ENCODE measurements at places on chromosomes 11 and 22.

DNA sequence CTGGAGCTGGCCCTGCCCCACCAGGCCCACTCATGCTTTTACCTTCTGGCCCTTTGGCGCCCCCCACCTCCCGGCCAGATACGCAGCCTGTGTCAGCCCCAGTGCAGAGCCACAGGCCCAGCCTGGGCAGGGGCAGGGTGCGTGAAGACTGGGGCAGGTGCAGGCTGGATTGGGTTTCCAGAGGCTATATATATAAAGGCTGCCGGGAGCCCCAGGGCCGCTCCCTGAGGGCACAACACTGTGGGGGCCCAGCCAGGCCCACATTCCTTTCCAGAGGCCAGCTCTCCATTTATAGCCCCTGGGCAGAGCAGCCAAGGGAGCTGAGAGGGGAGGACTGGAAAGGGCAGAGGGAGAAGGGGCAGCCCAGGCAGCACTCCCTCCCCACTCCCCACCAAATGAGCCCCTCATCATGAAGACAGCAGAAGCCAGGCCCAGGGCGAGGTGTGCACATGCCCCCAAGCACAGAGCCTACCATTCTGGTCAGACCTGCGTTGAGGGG is 5.0 kb upstream of the MYOD1 start:
- peaks cover 3% of the 10 kb centered on the region for H3K4me1 ChIP-seq
- no peak for DNase-seq
- H3K27ac ChIP-seq, result no peak overlapping the region
- H3K4me3 ChIP-seq, result no peak overlapping the region

GRCh38 chr11:121563003-121563402 is 110.2 kb upstream of the SORL1-AS1 start:
- peaks cover 2% of the 10 kb centered on the region for H3K4me1 ChIP-seq
- no peak for DNase-seq
- H3K27me3 ChIP-seq, result no peaks in the 10 kb centered on the region
- H3K36me3 ChIP-seq, result peaks cover 2% of the 10 kb centered on the region

DNA sequence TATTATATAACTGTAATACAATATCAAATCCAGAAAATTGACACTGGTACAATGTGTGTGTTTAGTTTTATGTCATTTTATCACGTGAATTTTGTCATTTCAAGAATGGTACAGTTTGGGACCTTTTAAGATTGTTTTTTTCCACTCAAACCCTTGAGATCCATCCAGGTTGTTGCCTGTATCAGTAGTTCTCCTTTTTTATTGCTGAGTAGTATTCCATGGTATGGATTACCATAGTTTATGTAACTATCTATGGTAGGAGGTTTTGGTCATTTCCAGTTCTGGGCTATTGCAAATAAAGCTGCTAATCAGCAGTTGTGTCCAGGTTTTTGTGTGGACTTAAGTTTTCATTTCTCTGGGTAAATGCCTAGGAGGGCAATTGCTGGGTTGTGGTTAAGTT is 25.1 kb downstream of the EED start:
- H3K36me3 ChIP-seq, result peaks cover 4% of the 10 kb centered on the region
- H3K27me3 ChIP-seq, result no peaks in the 10 kb centered on the region
- no peaks in the 10 kb centered on the region for H3K4me1 ChIP-seq
- H3K4me3 ChIP-seq, result no peak overlapping the region
- DNase-seq, result no peak

GRCh38 chr11:71545405-71545966 is 2.7 kb upstream of the KRTAP5-9 start:
- H3K4me1 ChIP-seq, result no peaks in the 10 kb centered on the region
- peak overlapping the region; percentile 16 for H3K4me3 ChIP-seq
- no peaks in the 10 kb centered on the region for H3K36me3 ChIP-seq
- no peaks in the 10 kb centered on the region for H3K27me3 ChIP-seq
- DNase-seq, result no peak
- H3K27ac ChIP-seq, result no peak overlapping the region

DNA sequence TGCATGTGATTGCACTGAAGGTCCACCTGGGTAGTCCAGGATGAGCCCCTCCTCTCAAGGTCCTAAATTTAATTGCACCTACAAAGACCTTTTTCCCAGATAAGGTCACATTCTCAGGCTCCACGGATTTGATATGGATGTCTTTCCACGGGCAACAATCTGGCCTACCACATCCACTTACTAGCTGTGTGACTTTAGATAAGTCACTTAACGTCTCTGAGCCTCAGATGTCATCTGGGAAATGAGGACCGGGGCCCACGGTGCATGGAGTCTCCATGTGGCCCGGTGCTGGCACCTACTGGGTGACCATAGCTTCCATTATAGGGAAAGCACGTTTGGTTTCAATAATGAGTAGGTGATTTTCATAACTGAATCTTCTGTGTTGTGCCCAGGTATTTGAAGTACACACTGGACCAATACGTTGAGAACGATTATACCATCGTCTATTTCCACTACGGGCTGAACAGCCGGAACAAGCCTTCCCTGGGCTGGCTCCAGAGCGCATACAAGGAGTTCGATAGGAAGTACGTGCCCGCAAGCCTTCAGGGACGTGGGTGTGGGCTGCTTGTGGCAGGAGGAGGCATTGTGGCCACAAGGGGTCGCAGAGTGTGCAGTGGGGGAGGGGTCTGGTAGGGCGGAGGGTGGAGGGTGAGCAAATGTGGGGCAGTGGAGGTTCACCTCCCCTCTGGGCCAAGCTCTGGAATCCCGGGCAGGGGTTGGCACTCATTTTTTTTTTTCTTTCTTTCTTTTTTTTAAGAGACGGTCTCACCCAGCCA is 55.7 kb downstream of the ARHGAP8 start:
- H3K36me3 ChIP-seq, result peaks cover 33% of the 10 kb centered on the region
- no peak for DNase-seq
- H3K27me3 ChIP-seq, result no peaks in the 10 kb centered on the region
- H3K4me3 ChIP-seq, result no peak overlapping the region

DNA sequence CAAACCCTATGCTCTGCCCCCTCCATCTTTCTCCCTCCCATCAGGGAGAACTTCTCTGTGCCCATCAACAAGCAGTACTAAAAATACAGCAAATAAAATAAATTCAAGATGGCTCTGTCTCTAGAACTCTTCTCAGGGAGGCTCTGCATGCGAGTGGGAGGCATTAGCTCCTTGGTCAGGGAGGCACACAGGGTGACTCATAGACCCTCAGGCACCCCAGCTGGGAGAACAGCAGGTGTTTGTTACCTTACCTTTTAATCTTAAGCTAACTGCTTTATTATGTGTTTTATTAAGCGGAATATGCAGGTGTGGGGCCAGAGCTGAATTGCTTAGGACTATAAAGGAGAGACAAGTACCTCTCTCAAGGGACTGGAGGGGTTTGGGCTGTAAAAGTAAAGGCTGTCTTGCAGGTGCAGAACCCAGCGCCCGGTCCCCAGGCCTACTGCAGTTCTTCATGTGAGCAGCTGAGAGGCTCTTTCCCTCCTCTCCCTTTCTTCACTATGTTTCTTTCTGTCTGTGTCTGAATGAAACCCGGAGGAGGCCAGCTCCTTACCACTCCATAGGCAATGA is 20.8 kb downstream of the CSNK2A3 start:
- H3K36me3 ChIP-seq, result no peaks in the 10 kb centered on the region
- H3K4me3 ChIP-seq, result no peak overlapping the region
- H3K27ac ChIP-seq, result no peak overlapping the region

- H3K4me1 ChIP-seq, result peaks cover 27% of the 10 kb centered on the region
- no peaks in the 10 kb centered on the region for H3K36me3 ChIP-seq
- DNase-seq, result no peak
- H3K4me3 ChIP-seq, result no peak overlapping the region
These were observed 728 bp upstream of the POGLUT3 start for GRCh38 chr11:108498816-108499408.

DNA sequence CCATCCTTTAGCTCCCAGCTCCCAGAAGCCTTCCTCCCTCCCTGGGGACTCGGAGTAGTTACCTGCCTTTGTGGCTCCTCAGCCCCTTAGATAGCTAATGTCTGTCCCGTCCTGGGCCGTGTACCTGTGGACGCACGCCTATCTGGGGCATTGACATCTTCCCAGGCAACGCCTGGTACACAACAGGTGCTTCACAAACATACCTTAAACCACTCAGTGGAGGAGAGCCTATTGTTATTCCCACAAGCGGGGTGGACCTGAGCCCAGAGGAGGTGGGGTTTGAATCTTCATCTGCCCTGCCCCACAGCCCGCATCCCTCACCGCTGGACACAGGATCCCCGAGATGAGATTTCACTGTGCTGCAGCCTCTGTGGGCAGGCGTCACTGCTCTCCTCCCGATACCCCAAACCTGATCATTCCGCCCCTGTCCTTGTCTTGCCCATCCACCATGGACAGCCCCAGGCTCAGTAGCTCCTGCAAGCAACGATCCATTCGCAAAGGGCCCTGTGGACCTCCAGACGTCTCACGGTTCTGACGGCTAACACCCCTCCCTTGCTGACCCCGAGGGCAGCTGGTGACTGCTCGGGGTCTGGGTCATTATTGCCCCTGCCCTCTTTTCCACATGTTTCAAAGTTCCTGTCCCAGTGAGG is 73.8 kb upstream of the SHISAL1 start:
- no peaks in the 10 kb centered on the region for H3K27me3 ChIP-seq
- no peak for DNase-seq
- H3K4me1 ChIP-seq, result no peaks in the 10 kb centered on the region

DNA sequence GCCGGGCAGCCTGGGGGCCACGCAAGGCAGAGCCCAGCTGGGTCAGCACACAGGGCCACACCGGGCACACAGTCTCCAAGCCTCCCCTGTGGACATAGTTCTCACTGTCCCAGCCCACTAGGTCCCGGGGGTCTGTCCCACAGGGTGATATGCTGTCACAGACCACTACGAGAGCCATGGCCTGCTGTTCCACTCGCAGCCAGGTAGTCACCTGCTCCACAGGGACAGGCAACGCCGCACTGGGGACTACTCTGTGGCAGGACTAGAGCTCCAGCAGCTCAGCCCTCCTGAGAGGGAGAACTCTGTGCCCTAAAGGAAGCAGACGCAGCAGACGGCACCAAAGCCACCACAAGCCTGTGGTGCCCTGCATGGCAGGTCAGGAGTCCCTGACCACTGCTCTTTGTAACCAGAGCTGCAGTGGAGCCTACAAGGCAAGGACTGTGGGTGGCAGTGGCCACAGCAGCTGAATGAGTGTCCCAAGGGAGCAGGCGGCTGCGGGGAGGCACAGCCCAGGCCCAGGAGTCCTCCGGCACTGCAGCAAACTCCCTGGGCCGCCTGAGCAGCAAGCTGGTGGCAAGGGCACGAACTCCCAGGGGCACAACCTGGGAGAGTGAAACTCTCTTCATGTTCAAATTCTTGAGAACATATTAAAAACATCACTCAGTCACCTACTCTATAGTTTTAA is 171.2 kb upstream of the GRK3 start:
- H3K36me3 ChIP-seq, result no peaks in the 10 kb centered on the region
- no peak overlapping the region for H3K4me3 ChIP-seq
- no peak overlapping the region for H3K27ac ChIP-seq
- H3K4me1 ChIP-seq, result peaks cover 8% of the 10 kb centered on the region
- no peak for DNase-seq
- no peaks in the 10 kb centered on the region for H3K27me3 ChIP-seq

- H3K27ac ChIP-seq, result no peak overlapping the region
- no peak for DNase-seq
These were observed 134.1 kb downstream of the UVRAG start for GRCh38 chr11:75949023-75949672.
